Stimulated activated CD4-positive, alpha-beta T cell treated with anti-CD3 and anti-CD28 coated beads, Interleukin-15, amount 100 ng/mL, for 1 hour (primary cell): ENCODE measurements at places on chromosomes 5 and 9.

DNA sequence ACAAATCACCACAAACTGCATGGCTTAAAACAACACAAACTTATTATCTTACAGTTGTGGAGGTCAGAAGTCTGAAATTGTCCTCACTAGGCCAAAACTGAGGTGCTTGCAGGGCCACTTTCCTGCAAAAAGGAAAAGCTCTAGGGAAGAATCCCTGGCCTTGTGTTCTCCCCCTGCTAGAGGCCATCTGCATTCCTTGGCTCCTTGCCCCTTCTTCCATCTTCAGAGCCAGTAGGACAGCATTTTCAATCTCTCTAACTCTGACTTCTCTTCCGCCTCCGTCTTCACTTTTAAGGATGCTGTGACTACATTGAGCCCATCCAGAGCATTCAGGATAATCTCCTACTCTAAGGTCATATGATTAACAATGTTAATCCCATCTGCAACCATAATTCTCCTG is 236.6 kb downstream of the CDK5RAP2 start:
- no peak for DNase-seq

- no peak for DNase-seq
These were observed 583.4 kb downstream of the ACTL7B start for GRCh38 chr9:108272349-108272899.

DNA sequence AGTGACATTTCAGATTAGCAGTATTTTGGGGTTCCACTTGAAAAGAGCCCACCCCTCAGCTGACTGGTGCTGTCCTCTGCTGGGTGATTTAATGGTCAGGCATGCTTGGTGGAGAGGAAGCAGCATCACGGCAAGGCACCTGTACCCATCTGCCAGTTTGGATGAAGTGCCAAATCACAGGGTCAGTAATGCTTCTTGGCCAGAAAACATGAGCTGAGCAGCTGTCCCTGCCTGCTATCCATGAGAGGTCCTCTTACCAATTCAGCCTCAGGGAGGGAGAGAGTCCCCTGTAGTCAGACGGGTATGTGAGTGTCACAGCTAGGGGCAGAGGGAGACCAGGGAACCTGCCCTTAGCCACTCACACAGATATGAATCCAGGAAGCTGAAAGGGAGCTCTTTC is 137.9 kb downstream of the SEC61B start:
- no peak for DNase-seq

DNA sequence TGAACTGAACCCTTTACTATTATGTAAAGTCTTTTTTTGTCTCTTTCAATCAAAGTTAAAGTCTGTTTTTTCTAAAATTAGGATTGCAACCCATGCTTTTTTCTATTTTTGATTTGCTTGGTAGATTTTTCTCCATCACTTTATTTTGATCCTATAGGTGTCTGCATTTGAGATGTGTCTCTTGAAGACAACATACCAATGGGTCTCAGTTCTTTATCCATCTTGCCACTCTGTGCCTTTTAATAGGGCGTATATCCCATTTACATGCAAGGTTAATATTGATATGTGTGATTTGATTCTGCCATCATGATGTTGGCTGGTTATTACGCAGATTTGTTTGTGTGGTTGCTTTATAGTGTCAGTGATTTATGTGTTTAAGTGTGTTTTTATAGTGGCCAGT is 436.0 kb upstream of the SEMA6A start:
- DNase-seq: no peak

- DNase-seq: no peak
These were observed 44.9 kb downstream of the USP20 start for GRCh38 chr9:129879991-129880653.

DNA sequence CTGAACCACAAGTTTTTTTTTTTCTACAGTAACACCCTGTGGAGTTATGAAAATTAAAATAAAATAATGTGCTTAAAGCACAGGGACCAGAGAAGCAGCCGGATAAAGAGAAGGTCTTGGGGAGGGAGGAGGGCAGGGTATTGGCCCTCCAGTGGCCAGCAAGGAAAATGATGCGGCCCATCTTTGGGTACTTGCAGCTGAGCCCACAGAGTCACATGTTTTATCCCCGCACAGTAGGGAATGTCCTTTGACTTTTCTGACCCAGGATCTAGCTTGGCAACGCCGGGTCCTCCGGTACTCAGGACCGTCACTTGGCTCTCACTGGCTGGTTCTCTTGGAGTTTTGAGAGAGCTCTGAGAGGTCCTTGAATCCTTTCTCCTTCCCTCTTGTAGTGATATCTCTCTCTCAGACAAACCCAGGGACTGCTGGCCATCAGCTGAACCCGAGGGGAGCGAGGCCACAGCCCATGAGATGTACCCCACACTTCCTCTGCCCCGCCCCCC is 35.3 kb upstream of the HSPA9 start:
- DNase-seq: no peak

DNA sequence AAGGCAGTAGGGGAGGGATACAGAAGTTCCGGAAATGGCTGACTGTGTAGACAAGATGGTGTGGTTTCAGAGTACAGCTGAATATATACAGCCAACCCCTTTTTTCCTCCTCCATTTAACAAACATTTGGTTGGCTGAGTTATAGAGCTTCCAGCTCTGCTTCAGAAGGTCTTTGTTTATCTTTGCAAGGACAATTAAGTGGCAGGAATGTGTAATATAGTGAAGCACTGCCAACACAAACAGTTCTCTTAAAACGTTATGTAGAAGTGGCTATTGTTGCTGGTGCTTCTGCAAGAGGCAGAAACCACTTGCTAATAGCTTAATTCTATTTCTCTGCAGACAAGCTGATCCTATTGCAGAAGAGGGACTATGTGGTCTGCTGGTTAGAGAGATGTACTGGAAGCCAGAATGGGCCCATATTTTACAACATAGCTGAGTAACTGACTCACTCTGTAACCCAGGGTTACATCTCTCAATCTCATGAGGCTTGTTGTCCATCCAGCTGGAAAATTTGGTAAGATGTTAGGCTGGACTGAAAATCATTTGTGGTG is 62.7 kb upstream of the OSMR start:
- no peak for DNase-seq

DNA sequence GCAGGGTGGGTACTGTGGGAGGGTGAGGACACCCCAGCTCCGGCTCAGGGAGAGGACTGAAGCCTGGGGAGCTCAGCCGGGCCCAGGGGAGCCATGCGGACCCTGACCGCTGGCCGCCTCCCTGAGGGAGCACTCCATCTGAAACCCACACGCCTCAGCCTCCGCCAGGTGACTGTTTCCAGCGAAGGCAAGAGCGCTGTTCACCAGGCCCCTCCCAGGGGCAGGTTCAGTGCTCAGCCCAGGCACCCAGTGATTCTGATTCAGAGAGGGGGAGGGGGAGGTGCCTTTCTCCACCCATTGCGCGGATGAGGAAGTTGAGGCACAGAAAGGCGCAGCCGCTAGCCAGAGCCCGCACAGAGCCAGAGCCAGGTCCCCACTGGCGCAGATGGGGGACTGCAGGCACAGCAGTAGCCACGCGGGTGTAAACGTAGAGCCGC is 27.0 kb downstream of the ADGRD2 start:
- no peak for DNase-seq

DNA sequence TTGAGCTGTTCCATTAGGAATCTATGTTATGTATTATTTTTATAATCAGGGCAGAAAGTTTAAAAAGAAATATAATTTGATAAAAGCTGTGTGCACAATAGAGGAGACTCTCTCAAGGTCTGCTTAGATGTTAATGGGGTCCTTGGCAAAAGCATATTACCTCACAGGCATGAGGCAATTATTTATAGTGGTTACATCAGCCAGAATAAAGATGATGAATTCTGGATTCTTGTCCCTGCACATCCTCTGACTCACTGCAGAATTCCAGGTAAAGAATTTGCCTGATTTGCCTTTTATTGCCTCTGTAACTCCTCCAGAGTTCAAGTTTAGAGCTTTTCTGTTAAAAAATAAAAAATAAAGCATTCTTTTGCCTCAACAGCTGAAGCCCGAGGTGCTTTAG is 253.6 kb downstream of the MAST4 start:
- DNase-seq: no peak

DNA sequence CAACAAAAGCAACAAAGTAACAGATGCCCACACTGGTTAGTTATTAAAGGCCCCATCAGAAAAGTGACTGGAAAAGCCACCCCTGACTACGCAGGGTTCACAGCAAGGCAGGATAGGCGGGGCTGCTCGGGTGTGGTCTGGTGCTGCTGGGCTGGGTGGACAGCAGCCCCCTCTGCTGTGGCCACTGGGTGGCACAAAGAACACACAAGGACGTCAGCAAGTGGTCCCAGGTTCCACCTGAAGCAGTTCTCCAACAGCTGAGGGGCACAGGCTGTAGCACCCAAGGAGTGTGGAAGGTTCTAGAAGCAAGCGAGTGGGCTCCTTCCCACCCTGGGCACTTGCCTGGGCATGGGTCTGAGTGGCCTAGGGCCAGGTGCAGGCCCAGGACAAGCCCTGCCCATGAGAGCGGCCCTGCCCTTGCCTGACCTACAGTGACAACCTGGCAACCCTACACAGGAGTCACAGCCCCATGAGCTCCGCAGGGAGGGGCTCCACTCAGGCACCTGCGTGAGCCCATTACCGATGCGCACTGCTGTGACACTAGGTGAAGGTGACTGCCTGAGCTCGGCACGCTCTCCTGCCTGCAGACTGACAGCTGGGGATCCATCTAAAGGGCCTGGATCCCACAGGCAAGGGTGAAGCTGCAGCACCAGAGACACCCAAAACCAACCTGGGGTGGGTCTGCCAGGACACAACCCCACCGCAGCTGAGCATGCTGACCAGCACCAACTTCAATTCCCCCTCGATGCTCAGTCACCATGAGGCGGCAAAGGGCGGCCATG is 8.1 kb downstream of the BRD9 start:
- DNase-seq: no peak

- no peak for DNase-seq
These were observed 89.2 kb downstream of the ARL15 start for GRCh38 chr5:54221135-54221534.

GRCh38 chr9:127142291-127142690 is 19.9 kb upstream of the ANGPTL2 start:
- no peak for DNase-seq

DNA sequence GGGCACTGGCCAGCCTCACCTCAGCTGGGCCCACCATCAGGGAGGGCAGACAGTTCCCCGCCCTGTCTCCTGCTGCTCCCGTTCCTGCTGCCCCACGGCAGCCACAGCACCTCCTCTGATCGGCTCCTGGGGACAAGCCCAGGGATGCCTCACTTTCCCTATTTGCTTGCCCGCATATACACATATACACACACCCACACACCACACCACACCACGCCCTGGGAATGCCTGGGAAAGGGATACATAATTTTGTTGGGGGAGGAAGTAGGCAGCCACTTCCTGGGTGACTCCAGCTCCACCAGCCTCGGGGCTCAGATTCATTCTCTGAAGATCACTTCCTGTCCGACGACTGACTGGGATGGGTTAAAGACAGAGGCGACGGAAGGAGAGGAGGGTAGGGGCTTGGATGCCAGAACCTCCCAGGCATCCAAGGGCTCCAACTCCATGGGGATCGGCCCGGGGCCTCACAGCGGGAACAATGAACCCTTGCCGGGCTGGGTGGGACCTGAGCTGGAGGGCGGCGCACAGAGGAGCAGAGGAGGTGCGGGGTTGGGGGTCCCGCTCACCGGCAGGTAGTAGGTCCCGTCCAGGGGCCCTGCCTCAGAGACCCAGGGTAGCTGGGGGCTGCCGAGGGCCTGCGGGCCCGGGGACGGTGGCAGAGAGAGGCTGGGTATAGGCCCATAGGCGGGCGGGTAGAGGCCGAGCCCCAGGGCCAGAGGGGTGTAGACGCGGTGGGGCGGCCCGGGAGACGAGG is 2.0 kb upstream of the MZB1 start:
- no peak for DNase-seq

DNA sequence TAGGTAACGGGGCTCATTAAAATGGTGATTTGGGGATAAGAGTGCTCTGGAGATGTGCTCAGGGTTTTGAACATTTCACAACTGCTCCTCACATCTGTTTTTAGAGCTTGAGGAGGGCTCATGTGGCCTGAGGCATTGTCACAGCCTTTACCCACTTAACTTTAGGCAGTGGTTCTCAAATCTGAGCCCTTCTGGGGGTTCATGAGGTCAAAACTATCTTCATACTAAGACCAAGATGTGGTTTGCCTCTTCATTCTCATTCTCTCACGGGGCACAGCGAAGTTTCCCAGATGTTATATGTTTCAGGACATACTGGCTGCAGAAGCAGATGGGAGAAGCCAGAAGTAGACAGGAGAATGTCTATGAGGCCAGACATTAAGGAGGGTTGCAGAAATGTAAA is 38.4 kb downstream of the STXBP1 start:
- no peak for DNase-seq

DNA sequence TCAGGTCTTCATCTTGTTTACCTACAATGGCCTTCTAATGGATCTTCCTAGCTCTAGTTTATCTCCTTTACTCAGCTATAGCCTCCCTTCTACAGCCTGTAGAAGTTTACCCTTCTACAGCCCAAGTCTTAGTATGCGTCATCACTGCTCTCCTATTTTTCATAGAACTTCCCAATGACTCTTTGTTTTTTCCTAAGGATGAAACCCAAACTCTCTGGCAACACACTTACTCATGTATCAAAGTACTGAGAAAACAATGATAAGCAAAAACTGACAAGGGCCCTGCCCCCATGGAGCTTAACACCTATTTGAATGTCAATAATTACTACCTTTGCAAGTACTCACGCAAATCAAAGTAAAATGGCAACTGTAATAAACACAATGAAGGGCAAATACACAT is 33.7 kb downstream of the LEAP2 start:
- no peak for DNase-seq

DNA sequence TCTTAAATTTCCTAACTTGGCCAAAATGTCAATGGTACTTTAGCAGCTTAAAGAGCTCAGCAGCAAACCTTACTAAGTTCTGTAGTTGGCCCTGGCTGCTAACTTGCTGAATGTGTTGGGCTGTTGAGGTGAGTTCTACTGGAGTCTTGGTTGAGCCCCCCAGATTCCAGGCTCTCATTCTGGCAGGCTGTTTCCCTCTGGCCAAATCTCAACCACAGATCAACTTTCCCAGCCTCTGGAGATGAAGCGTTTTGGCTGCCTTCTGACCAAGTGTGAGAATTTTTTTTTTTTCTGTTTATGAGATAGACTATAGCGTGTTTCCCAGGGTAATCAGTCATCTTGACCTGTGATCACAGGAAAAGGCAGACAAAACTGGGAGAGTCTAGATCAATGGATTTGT is 343.7 kb downstream of the EBF1 start:
- no peak for DNase-seq

GRCh38 chr5:136518174-136518573 is 152.8 kb upstream of the TRPC7 start:
- no peak for DNase-seq

GRCh38 chr5:96680759-96681470 is 18.7 kb downstream of the CAST start:
- no peak for DNase-seq

- DNase-seq: no peak
These were observed 91.7 kb downstream of the NRG2 start for GRCh38 chr5:139951296-139951924.

- no peak for DNase-seq
These were observed 43.3 kb downstream of the DOCK8 start for GRCh38 chr9:257957-258356.
